ENCODE measurements at places on chromosomes 5 and 9. TPM values are rescaled to one million over a fixed set of nuclear protein-coding genes. Genes with fewer than 3 reads are reported as not detected.

PDE6A gene
- not detected for total RNA-seq

DNA sequence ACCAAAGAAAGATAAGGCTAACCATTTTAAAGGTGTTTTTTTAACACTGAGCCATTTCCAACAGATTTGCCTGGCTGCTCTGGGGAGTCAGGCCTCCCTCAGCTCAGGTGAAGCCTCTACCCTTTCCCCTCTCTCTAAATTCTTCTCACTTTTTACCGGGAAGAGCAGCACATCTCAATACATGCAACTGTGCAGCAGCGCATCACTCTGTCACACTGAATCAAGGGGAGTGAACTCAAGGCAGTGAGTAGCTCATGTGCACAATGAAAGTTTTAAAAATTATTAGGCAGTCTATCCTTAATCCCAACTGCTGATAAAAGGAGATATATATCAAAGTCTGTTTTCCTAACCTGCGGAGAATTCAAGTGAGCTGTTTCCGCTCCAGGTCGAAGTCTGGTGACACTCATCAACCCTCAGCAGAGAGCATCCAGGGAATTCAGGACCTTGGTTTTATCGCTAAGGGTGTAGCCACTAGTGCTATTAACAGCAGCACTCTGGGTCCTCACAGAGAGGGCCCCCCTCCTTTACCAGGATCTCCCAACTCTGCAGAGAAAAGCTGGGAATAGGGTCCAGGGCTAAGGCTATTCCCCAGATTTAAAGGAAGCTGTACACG lies 1.0 kb downstream of the CEMIP2 start:
- H3K27me3 ChIP-seq = no peaks in the 10 kb centered on the region
- peaks cover 32% of the 10 kb centered on the region for H3K4me1 ChIP-seq
- peak overlapping the region; percentile 96 for H3K27ac ChIP-seq
- no peak for DNase-seq
- peak overlapping the region; percentile 92 for H3K4me3 ChIP-seq
- H3K36me3 ChIP-seq = no peaks in the 10 kb centered on the region

GRCh38 chr5:168126606-168127005 lies 164.8 kb upstream of the WWC1 start:
- H3K36me3 ChIP-seq = no peaks in the 10 kb centered on the region
- H3K27me3 ChIP-seq = no peaks in the 10 kb centered on the region
- no peak overlapping the region for H3K27ac ChIP-seq
- no peak overlapping the region for H3K4me3 ChIP-seq
- no peak for DNase-seq

PDE4D gene
- total RNA-seq = 170 TPM
